ENCODE measurements at places on chromosomes 11 and 22.

DNA sequence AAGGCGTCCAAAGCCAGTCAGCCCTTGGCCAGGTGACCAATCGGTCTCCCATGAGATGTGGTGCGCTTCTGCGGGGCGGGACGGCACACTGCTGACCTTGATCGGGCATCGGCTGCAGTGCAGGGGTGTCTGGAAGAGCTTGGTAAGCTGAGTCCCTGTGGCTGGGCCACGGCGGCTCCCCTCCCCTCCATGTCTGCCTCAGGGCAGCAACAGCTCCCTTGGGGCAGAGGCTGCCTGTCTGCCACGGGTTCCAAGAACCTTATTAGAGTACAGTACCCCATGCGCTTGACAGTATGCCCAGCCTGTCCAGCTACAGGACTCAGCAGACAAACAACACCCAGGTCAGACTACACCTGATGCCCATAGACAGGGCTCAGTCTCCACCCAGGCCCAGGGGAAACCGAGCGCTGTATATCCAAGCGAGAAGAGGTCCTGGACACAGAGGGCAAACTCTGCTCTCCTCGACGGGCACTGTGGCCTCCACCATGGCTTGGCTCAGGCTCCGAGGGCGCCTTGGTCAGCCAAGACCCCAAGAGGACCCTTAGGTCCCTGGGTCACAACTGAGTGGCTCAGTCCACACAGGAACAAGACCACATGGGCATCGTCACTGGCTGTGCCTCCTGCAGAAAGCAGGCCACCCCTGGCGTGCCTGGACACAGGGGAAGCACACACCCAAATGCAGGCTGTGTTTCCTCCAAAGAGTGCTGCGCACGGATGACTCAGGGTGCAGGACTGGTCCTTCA, 18.9 kb downstream of the TSPAN32 start:
- no peak for DNase-seq

GRCh38 chr11:116730601-116731000, 42.2 kb downstream of the BUD13 start:
- DNase-seq: no peak

DNA sequence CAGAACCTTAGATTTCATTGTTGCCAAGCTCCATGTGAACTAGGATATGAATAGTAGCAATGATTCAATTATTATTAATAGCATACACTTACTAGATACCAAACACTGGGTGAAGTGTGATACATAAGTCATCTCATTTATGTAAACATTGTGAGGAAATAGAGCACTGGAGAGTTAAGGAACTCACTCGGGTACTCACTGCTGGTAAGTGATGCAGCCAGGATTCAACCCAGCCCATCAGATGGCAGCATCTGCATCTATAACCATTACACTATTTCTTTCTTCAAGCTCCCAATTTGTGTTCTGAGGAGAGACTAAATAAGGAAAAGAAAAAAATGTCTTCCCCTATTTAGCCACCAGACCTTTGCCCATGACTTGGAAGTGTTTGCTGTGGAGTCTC, 10.2 kb upstream of the ALG8 start:
- DNase-seq: no peak

GRCh38 chr11:6695377-6695776, 12.2 kb upstream of the MRPL17 start:
- no peak for DNase-seq

DNA sequence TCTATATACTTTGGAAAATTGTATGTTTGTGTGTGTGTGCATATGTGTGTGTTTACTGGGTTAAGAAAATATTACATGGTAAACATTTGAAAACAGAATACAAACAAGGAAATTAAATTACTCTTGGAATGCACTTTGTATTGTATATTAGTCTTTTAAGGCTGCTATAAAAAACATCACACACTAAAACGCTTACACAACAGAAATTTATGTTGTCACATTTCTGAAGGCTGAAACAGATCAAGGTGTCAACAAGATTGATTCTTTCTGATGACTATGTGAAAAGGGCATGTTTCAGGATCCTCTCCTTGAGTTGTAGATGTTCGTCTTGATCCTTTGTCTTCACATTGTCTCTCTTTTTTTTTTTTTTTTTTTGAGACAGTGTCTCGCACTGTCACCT, 149.1 kb upstream of the CNTN5 start:
- DNase-seq: no peak

GRCh38 chr11:2734181-2735052, 34.6 kb upstream of the KCNQ1OT1 start:
- DNase-seq: no peak

DNA sequence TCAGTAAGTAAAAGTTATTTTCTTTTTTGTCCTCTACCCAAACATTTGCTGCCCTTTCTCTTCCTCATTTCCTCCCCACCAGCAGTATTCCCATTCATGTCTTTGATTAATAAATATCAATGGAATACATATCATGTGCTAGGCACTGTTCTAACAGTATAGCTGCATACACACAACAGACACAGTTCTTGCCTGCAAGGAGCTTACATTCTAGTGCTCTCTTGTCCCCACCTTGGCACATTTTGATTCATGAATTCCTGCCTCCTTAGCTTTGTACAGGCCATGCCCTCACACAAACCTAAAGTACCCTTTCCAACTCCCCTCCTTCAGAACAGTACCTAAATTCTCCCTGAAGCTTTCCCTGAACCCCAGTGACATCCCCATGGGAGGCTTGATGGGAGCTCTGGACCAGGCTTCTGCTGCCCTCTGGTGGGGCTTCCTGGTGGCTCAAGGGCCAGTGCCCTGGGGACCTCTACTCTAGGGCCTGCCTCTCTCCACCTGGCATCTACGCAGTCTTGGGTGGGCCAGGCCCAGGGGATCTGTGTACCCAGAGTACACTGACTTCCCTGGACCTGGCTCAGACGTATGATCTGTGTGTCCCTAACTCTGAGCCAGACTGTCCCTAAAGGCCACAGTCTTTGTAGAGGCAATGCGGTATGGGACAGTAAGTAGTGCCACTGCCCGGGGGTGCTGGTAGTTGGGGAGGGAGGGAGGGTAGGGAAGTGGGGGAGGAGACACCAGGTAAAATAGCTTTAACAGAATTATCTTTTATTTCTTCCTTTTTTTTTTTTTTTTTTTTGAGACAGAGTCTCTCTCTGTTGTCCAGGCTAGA, 14.1 kb downstream of the RPS13 start:
- DNase-seq: peak; percentile 45

DNA sequence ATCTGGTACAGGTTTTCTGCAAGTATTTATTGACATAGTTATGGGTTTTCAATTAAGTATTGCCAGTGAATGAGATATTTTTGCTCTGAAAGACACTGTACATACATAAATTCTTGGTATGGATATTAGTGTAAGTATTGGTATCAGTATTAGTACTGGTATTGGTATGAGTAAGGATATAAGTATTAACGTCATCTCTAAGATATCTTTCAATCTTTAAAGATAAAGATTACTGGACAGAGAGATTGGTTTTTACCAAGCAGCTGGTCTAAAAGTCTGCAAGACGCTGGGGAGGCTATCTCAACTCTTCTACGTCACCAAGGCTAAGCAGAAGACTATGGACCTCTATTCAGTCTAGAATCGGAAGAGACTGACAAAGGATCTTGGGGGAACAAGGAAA, 234.5 kb downstream of the NXPE2 start:
- DNase-seq: no peak

GRCh38 chr22:49753276-49753890, 74.3 kb downstream of the BRD1 start:
- DNase-seq: no peak

- DNase-seq: no peak
These were observed 320.4 kb downstream of the NTM start for GRCh38 chr11:131690776-131691175.

GRCh38 chr22:23058063-23058462, 12.3 kb upstream of the GNAZ start:
- no peak for DNase-seq

- no peak for DNase-seq
These were observed 12.0 kb downstream of the IFITM10 start for GRCh38 chr11:1738380-1738779.

GRCh38 chr22:21917181-21917958, 35.3 kb downstream of the PPM1F start:
- DNase-seq: no peak

- DNase-seq: no peak
These were observed 7.8 kb downstream of the SIPA1 start for GRCh38 chr11:65645710-65646109.

DNA sequence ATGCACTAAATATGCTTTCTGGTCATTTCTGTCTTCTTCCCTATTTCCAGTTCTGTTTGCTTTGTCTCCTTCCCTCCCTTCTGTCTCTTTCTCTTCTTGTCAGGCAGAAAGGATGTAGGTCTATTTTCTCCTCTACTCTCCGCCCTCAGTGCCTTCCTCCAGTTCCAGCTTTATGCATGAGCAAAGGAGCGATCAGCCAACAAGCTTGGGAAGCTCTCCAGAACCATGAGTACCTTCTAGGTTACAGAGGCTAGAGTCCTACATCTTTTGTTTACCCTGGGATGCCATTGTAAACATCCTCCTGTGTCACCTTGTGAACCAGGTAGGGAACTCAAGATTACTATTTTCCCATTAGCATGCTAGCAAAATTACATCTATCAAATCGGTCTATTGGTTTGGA, 7.9 kb upstream of the SPON1 start:
- no peak for DNase-seq

GRCh38 chr11:14583252-14584034, 60.2 kb upstream of the PDE3B start:
- DNase-seq: no peak

- DNase-seq: no peak
These were observed 273.7 kb downstream of the C11orf87 start for GRCh38 chr11:109695696-109696095.

GRCh38 chr11:15048616-15049015, 24.8 kb upstream of the CALCB start:
- no peak for DNase-seq

- no peak for DNase-seq
These were observed 25.8 kb upstream of the SERPIND1 start for GRCh38 chr22:20748082-20748481.

DNA sequence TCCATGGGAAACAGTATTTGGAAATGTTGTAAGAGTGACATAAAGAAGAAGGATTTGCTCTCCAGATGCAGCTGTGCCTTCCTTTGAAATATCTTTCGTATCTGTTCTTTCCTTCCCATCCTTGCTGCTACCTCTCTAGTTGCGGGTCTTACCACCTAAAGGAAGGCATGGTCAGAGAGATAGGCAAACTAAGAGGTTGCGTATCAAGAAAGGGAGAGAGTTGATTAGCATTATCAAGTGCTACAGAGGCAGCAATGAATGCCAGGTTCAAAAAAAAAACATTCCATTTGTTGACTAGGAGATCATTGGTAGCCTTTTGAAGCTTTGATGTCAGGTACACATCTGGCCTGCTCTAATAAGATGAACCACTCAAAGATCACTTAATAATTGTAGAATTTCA, 4.6 kb downstream of the GTPBP1 start:
- no peak for DNase-seq

- DNase-seq: no peak
These were observed 125.3 kb downstream of the APOL5 start for GRCh38 chr22:35842954-35843353.

- no peak for DNase-seq
These were observed 6.7 kb upstream of the SEPTIN5 start for GRCh38 chr22:19707347-19708290.

DNA sequence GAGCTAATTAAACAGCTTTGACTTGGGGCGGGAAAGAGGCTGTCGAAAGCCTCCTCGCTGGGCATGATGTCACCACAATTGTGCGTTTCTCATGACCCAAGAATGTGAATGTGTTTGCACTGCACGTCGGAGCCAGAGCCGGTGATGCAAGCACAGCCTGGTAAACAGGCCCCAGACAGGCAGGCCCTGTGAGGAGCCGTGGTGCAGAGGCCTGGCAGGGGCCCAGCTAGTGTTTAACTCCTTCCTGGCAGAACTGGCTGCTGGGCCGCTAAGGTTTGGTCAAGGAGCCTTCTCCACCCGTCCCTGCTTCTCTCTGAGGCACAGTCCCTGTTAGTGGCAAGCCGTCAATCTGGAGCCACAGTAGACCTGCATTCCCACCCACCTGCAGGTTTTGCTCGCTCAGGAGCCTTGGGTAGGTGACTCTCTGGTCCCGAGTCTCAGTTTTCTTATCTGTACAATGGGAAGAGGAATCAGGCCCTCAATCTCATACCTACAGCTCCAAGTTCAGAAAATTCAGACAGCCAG, 25.4 kb upstream of the SMTN start:
- no peak for DNase-seq

- DNase-seq: no peak
These were observed 996.5 kb downstream of the OPCML start for GRCh38 chr11:132535830-132536229.

GRCh38 chr11:62137881-62138629, 14.2 kb downstream of the INCENP start:
- no peak for DNase-seq

DNA sequence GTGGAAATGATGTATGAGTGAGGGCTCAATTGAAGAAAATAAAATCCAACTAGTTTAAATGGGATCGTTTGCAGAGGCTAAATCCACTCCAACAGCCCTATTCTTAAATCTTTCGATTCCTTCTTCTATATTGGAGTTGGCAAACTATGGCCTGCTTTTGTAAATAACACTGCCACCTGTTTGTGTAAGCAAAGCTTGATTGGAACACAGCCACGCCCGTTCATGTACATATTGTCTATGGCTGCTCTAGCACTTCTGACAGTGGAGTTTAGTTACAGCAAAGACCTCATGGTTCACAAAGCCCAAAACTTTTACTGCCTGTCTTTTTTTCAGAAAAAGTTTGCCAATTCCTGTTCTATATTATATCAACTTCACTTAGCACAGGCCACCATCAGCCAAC, 40.6 kb upstream of the RCN1 start:
- DNase-seq: no peak

DNA sequence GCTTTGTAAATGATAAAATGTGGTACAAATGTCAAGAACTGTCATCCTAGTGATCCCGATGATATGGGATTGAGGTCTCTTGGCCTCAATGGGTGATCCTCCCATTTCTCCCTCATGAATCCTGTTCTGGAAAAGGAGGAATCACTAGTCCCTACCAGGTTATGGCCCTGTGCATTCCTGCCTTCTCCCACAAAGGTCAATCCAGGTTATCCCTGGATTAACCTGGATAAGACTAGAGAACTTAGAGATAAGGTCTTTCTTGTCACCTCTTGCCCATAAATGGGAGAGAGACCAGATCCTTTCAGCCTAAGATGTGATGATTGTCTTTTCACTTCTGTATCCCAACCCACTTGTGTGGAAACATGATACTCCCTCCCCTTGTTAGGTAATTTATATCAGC, 396.7 kb downstream of the BUD13 start:
- DNase-seq: no peak

GRCh38 chr22:36259615-36260300, 6.8 kb downstream of the APOL1 start:
- no peak for DNase-seq

DNA sequence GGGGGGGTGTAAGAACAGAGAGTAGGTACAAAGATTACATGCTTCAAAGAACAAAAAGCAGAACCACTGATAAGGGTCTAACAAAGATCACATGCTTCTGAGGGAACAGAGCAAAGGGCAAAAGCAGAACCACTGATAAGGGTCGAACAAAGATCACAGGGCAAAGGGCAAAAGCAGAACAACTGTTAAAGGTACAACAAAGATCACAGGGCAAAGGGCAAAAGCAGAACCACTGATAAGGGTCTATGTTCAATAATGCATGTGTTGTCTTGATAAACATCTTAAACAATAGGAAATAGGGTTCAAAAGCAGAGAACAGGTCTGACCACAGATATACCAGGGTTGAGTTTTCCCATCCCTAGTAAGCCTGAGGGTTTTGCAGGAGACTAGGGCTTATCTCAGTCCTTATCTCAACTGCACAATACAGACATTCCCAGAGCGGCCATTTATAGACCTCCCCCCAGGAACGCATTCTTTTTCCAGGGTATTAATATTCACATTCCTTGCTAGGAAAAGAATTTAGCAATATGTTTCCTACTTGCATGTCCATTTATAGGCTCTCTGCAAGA, 81.9 kb upstream of the PGR start:
- no peak for DNase-seq

GRCh38 chr11:30705913-30706675, 119.9 kb upstream of the MPPED2 start:
- DNase-seq: no peak
